AML-193 (cell line): ENCODE measurements at places on chromosomes 6 and 20.
A peak's percentile ranks its signal among the peaks of the same experiment; 100 is the strongest.

- DNase-seq = no peak
Measured at GRCh38 chr6:2771079-2771478, 5.9 kb downstream of the WRNIP1 start.

DNA sequence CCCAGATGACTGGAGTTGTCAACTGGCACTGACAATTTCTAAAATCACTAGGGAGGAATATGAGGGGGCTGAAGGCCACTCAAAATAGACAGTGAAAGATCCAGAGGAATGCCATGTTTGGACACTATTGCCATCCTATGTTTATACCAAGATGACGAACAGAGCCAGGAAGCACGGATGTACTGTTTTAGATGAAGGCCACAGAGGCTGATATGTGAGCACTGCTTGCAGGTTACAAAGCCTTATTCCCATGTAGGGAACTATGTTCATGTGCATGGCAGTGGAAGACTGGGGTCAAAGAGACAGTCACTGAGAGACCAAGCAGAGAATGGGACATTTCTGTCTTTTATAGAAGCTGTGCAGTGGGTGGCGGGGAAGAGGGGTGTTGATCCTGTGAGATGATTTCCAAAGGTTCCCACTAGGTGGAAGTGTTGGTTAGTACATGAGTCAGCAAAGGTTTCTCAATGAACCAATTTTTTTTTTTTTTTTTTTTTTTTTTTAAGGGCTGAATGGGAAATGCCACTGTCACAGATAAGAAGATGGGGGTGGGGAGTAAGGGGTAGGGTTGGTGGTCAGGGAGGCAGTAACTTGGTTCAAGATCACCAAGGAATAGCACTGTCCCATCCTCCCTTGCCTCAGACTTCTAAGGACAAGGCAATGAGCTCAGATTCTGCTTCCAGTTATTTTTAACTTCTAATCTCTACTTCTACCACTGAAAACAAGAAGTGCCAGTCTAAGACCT is 46.7 kb upstream of the MOCS1 start:
- peak; percentile 37 for DNase-seq

- no peak for DNase-seq
Measured at GRCh38 chr20:25040438-25040831, 17.5 kb downstream of the ACSS1 start.

GRCh38 chr6:27830212-27830599 is 82.0 kb downstream of the OR2B2 start:
- no peak for DNase-seq

DNA sequence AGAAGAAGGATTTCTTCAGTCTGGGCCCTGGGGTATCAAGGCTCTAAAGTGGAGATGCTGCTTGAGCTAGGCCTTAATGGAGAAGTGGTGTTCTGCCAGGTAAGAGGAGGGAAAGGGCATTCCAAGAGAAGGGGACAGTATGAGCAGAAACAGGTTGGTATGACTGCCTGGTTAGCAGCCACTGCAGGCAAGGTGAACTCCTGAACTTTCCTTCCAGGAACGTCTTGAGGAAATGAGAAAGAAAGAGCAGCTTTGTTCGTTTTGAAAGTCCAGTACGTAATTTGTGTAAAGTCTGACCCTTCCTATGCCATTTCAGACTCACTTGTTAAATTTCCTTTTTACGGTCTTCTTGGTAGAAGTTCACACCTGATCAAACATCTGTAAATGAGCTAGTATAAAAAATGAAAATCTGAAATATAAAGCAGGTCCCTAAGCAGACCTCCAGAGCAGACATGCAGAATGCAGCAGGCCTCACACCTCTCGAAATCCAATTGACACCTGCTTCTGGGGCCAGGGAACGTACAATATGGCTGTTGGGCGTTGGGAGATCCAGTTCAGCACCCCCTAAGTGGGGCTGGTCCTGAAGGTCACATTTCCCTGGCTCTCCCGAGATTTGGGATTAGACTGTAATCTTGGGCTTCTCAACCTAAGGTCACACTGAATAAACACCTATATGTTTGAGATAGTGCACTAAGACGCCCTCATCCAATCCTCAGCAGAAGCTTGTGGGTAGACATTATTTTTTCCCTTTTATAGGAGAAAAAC is 33.6 kb downstream of the MYLK4 start:
- DNase-seq = no peak

GRCh38 chr6:104750449-104750848 is 109.3 kb downstream of the HACE1 start:
- no peak for DNase-seq
